ENCODE measurements at places on chromosomes 12 and 14.

- no peak for DNase-seq
These were observed 250.2 kb downstream of the C12orf50 start for GRCh38 chr12:87779016-87779415.

DNA sequence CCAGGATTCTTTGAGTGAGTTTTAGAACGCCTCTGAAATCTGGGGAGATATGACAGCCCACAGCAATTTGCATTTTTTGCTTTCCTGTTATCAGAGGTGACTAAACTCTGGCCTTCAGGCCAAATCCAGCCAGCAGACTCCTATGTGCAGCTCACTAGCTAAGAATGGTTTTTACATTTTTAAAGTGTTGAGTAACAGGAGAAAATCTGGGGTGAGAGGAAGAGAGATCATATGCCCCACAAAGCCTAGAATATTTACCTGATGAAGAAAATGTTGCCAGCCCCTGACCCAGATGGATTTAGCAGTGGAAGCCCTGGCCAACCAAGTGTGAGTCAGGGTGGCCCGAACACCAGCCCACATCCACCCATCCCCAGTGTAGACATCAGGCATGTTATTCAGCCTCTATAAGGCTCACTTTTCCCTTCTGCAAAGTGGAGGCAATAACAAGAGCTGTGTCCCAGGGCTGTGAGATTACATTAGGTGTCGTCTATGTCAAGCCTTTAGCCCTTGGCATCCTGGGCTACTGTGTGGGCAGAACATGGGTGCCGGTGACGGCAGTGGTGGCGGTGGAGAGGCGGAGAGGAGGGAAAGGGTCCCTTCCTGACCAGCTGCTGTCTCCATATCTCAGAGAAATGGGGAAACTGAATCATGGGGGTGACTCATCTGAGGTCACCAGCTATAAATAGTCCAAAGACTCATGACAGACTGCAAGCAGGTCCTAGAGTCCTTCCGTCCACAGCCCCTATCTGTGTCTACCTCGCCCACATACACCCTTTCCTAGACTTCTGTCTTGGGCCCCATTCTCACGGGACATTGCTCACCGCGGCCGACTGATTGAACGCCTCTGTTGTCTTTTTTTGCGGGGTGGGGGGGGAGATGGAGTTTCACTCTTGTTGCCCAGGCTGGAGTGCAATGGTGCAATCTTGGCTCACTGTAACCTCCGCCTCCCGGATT is 32.6 kb upstream of the CD9 start:
- peak; percentile 15 for DNase-seq

- no peak for DNase-seq
These were observed 185.8 kb downstream of the ADGRD1 start for GRCh38 chr12:131139363-131140068.

GRCh38 chr14:102830474-102831045 is 53.3 kb downstream of the TRAF3 start:
- DNase-seq = no peak

GRCh38 chr12:97275256-97275655 is 187.3 kb upstream of the RMST start:
- DNase-seq = no peak

Data from CD4-positive, alpha-beta T cell treated with Interferon alpha-2 for 1 hour (primary cell).